ENCODE measurements at places on chromosomes 5 and 9.
A peak's percentile ranks its signal among the peaks of the same experiment; 100 is the strongest.

DNA sequence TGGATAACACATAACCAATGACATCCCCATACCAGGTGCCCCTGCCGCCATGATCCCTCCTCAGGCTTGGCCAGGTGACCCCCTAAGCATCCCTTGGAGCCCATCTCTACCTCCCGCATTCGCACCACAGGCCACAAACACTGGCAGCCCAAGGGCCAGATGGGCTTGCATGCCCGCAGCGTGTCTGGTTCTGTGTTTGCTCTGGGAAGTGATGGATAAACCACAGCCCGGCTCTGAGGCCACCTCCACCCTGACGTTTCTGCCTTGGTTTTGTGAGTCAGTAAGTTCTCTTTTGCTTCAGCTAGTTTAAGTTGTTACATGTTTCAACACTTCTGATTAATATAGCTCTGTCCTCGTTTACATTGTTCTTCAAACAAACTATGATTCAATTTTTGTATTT, 172.4 kb upstream of the PHYKPL start:
- DNase-seq = no peak

DNA sequence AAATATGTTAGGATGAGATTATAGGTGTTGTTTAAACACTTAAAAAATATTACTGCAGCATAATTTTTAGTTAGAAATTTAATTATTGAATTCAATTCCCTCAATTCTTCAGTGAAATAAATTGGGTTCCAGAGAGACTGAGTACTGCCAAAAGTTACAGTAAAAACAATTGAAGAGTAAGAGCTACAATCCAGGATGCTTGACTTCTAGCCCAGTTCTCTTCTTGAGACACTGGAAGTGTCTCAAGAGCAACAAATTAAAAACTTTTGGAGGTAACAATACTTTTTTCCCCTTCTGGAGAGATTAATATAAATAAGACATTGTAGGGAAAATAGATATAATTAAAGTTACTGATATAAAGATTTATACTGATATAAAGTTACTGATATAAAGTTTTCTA, 8.3 kb downstream of the ITGA1 start:
- no peak for DNase-seq

GRCh38 chr9:6384732-6385131, 28.3 kb upstream of the UHRF2 start:
- DNase-seq = no peak

- peak; percentile 54 for DNase-seq
Observed at GRCh38 chr5:142512043-142513042, 173.5 kb downstream of the FGF1 start.

- no peak for DNase-seq
Observed at GRCh38 chr9:129422843-129423192, 198.1 kb downstream of the C9orf50 start.

- DNase-seq = no peak
Observed at GRCh38 chr9:136147890-136148714, 29.4 kb upstream of the TMEM250 start.

DNA sequence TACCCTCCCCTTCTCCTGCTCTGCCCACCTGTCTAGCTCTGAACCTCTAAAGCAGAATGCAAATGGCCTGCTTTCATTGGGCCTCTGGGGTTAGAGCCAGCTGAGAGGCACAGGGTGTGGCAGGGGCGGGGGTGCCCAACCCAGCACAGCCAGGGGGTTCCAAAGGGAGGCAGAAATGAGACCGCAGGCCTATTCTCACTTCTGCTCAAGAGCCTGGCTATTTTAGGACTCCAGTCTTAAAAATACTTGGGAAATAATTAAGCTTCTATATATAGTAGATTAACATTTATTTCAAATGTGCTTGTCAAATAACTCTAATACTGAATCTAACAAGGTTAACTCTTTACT, 5.7 kb downstream of the QSOX2 start:
- DNase-seq = no peak

- DNase-seq = peak; percentile 47
Observed at GRCh38 chr5:11064763-11065450, 303.9 kb upstream of the DAP start.

GRCh38 chr5:153952893-153953292, 85.8 kb downstream of the FAM114A2 start:
- DNase-seq = no peak

DNA sequence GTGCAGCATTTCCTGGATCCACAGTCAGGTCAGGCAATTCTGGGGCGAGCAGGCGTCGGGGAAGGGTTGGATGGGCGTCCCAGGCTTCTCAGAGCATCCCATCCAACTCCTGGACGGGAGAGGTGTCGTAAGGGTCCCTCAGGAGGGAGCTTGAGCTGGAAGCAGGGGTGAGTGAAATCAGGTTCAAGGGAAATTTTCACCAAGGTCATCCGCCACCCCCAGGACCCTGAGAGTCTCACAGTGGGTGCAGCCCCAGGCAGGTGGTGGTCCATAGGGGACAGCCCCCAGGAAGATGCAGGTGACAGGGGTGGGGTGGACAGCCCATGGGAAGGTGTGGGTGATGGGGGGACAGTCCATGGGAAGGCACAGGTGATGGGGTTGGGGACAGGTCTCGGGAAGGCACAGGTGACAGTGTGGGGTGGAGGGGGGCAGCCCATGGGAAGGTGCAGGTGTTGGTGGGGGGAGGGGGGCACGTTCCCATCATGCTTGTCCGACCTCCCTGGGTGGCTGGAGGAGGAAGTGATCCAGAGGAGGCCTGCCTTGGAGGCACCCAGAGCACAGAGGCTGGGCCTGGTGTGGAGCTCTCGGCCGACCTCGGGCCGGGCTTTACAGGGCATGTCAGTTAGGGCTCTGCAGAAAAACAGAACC, 48.9 kb downstream of the AHRR start:
- DNase-seq = no peak

DNA sequence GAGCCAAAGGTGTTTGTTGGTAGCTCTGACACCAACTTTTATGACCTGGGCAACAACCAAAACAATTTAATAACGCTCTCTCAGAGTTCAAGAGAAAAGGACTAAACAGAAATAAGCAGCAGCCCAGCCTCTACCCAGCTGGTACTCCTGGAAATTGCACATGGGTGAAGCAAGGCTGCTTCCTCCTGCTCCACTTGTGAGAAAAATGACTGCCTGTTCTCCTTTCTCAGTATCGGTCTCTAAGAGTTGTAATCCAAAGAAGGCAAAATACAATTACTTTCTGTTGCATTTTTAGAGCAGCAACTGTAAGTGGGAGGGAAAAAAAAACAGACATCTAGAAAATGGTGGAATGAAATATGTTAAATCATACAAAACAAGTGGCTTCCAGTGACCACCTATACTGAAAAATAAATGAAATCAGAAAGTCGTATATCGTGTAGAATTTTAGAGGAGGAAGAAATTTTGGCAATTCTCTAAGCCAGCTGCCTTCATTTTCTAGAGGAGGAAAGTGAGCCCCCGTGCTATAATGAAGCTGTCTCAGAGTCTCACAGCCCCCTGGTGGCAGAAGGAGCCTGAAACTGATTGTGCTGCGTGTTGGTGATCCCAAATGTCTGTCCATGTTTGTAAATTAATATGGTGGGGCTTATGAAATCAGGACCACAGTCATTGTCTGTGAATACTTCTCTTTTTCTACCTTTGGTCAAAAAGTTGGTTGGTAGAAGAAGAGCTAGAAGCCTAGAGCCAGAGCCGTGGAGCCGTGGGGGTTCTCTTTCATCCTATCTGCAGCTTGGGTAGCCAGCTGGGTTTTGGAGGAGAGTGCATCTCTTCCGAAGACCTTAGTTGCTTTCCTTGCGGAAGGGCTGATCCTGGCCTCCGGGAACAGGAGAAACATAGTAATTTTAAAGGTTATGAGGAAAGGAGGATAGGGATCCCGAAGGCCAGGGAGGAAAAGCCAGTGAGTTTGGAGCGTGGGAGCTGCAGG, 139.9 kb downstream of the PIP5K1B start:
- peak; percentile 18 for DNase-seq

GRCh38 chr9:110432253-110432652, 94.6 kb upstream of the TXNDC8 start:
- no peak for DNase-seq

GRCh38 chr5:87129046-87129445, 138.6 kb upstream of the RASA1 start:
- DNase-seq = no peak

- DNase-seq = peak; percentile 11
Observed at GRCh38 chr9:34451545-34451944, 6.8 kb downstream of the FAM219A start.

- DNase-seq = no peak
Observed at GRCh38 chr5:80266566-80266965, 10.7 kb upstream of the SERINC5 start.

DNA sequence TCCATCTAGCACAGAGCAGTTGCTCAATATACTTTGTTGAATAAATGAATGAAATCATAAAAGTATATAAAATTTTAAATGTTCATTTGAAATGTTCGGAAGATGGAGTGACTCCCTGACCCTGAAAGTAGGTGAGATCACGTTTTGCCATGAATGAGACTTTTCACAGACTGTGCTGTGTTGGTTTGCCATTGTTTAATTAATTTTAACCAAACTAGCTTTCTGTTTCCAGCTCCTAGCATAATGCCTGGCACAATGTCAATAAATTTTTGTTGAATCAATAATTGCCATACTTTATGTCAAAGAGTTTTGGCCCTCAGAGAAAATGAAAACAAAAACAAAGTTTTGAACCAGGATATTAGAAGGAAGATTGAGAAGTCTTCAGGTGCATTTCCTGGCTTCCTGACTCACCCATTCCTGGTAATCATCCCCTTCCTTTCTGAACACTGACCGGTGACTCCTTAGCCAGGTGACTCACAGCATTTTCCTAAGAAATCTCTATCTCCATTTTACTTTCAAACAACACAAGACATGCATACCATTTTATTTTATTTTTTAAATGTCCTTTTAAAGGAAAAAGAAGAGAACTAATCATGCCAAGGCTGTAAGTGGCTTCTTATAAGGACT, 15.1 kb downstream of the SLC28A3 start:
- peak; percentile 31 for DNase-seq

- no peak for DNase-seq
Observed at GRCh38 chr5:58279259-58279658, 180.6 kb downstream of the PLK2 start.

- no peak for DNase-seq
Observed at GRCh38 chr9:69943148-69943806, 100.4 kb upstream of the MAMDC2 start.
